Activated gamma-delta T cell treated with Interleukin-2 at 50 U/mL for 16 hours (primary cell): ENCODE measurements at places on chromosomes 3 and 15.

DNA sequence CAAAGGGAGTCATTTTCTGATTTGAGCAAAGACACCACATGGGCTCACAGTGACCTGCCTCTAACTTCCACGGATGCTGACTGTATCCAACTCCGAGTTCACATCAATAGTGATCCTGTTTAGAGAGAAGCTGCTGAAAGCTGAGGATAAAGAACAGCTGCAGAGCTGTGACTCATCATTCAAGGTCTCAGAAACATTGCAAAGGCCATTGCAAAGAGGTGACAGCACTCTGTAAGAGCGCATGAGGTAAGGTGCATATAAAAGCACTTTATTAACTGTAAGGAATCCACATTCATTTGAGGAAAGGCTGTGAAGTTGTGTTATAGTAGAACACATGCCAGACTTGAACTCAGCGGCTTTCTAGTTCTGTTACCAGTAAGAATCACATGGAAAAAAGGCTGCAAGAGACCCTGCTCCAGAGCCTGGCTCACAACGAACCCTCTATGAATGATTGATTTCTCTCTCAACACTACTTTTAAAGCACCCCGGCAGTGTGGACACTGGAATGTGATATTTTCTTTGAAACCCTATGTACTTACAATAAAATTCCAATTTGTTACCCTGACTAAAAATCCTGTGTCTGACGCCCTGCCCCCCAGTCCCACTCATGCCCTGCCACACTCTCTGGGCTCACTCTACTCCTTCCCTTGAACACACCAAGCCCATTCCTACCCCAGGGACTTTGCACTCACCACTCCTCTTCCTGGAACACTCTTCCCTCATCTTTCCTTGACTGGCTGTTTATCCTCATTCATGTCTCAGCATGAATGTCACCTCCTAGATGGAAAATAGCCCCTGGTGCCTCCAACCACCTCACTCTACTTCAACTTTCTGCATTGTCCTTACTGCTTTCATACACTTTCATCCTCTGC, 111.2 kb downstream of the LSM3 start:
- DNase-seq, result no peak

DNA sequence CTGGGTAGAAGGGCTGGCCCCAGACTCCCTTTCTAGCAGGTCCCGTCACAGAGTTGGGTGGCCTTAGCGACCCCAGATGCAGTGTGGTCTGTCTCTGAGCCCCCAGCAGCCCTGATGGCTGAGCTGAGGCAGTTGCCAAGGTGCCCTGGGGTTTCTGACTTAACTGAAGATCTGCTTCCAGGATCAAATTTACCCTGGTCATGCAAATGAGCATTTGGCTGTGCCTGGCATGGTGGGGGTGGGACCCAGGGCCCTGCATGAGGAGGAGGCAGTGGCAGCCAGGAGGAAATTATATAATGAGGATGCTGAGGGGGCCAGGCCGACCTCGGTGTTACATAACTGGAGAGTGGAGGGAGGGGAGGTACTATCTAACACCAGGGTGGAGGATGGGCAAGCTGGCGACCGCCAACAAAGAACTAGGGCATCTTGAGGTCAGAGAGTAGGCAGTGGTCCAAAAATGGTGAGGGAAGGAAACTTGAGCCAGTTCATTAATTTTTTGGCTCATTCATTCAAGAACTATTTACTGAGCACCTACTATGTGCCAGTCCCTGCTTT, 16.4 kb downstream of the PLEKHO2 start:
- DNase-seq, result no peak

GRCh38 chr3:197394464-197395321, 96.3 kb upstream of the DLG1 start:
- DNase-seq, result no peak

DNA sequence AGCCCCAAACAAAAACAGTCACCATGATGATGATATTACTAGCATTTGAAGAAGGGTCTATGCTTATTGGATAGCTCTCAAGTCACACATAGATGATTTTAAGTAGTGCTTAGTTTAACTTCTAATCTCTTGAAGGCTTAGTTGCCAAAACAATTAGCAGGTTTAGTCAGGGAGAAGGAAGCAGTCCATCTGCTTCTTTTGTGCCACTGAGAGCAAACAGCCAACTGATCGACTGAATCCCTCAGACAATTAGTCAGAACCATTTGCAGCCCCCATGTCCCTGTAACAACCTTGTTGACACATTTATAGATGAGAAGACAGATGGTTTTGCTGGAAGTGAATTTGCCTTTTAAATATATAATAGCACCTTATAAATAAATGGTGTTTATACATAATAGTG, 585.1 kb upstream of the SUCLG2 start:
- DNase-seq, result no peak

DNA sequence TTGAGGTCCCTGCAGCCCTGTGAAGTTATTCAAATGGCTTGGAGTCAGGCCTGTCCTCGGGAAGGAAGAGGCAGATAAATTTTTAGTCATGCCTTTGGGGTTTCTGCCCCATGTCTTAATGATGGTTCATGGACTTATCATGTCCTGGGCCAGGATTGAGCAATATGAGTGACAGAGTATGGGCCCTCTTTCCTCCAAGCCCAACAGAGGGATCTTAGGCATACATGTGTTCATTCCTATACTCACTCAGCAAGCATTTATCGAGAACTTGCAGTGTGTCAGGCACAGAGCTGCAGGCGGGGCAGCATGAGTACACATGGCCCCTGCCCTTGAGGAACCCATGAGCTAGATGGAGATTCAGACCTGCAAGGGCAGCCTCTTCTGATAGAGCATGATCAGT, 6.2 kb downstream of the ESYT3 start:
- DNase-seq, result no peak

- no peak for DNase-seq
Observed at GRCh38 chr15:59303136-59303535, 69.5 kb downstream of the MYO1E start.
